ENCODE measurements at places on chromosomes 6 and 20.
A peak's percentile ranks its signal among the peaks of the same experiment; 100 is the strongest.

- DNase-seq = no peak
Observed at GRCh38 chr6:3822747-3823445, 26.3 kb upstream of the FAM50B start.

DNA sequence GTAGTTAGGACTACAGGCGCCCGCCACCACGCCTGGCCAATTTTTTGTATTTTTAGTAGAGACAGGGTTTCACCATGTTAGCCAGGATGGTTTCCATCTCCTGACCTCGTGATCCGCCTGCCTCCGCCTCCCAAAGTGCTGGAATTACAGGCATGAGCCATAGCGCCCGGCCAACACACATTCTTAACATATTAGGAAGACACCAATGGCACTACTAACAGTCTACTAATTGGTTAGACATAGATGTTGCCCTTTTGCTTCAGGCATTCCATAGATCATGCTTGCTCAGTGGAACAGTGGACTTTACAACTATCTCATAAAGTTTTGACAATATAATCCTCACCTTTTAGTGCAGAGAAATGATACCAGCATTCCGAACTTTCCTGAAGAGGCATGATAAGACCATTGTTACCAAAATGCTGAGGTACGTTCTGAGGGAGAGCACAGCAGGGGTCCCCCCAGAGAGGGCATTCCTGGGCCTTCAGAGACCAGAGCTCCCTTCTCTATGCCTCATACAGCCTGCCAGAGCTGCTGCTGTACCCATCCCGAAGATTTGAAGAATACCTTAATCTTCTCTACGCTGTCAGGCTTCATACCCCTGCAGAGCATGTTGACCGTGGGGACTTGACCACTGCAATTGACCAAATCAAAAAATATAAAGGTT is 89.4 kb downstream of the ECT2L start:
- no peak for DNase-seq

- DNase-seq = no peak
Observed at GRCh38 chr6:1703923-1704322, 94.2 kb downstream of the FOXC1 start.

DNA sequence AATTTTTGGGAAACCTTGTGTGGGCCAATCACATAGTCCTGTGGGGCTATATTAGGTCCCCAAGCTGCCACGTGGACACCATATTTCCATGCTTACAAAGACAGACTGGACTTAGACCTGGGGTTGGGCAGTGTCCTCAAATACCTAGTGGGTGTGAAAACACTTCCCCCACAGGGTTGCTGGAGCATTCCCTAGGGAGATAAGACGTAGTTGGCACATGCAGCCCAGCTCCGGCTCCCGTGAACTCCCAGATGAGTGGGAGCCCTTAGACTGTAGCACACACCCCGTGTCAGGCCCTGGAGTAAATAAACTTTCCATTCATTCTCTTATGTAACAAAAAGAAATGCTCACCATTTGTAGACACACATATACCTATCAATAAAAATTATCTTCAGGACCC is 14.2 kb downstream of the KCNG1 start:
- no peak for DNase-seq

- DNase-seq = no peak
Observed at GRCh38 chr6:121873595-121873994, 438.1 kb downstream of the GJA1 start.

- DNase-seq = peak; percentile 90
Observed at GRCh38 chr6:113317891-113318574, 539.1 kb upstream of the MARCKS start.

DNA sequence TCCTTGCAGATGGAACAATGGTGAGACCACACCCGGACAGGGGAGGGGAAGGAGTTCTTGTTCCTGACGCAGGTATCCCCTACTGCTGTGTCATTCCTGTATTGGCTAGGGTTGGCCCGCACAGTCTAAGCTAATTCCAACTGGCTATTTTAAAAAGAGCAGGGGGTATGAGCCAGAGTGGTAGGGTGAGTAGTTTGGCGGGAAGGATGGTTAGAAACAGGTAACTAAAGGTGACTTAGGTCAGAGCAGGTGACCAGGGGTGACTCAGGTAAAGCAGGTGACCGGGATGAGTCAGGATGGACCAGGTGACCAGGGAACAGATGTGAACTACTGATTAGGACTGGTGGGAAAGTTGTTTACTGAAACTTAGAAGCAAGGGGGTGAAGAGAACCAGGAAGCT is 58.0 kb downstream of the ZNF292 start:
- peak; percentile 12 for DNase-seq

DNA sequence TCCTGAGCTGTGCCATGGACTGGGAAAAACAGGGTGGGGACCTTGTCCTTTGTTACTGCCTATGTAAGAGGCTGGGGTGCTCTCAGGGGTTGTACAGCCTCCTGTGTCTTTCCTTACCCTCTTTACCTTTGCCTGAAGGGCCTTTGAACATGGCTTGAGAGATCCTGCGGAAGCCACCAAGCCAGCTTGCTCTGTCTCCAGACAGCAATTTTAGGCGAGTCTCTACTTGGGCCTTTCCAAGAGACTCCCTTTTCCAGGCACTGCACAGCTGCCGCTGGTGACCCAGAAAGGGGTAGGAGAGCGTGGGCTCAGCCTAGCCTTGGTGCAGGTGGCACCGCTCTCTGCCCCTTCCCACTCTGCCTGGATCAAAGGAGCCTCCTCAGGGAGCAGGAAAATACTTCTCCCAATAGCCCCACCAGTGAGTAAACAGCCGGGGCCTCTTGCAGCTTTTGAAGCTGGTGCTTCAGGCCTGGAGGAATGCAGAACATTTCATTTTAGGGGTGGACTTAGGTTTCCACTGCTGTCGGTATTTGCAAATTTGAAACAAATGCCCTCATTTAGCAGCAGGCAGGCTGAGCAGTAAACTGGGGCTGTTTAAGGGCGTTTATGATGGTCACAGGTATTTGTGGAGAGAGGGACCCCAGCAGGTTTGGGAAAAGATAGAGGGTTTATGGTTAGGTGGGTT is 13.9 kb downstream of the PTK7 start:
- DNase-seq = no peak

- DNase-seq = peak; percentile 97
Observed at GRCh38 chr6:134674562-134674961, 275.3 kb downstream of the ALDH8A1 start.

DNA sequence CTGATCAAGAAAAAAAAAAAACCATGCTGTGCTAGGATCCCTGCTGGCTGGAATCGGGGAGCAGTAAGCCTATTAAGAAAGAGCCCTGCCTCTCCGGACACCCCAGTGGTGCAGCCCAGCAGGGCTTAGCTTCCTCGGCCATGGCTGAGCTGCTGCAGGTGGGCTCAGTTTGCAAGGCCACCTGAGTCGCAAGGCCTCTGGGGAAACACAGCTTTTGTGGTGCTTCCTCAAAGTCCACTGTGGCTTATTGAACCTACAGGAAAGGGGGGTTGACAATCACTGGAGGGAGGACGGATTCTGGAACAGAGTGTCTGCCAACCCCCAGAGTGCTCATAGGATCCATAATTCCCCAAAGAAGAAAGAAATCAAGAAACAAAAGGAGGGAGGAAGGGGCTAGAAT is 240.8 kb downstream of the SMOC2 start:
- DNase-seq = no peak

- no peak for DNase-seq
Observed at GRCh38 chr20:63381781-63382431, 20.8 kb upstream of the CHRNA4 start.

DNA sequence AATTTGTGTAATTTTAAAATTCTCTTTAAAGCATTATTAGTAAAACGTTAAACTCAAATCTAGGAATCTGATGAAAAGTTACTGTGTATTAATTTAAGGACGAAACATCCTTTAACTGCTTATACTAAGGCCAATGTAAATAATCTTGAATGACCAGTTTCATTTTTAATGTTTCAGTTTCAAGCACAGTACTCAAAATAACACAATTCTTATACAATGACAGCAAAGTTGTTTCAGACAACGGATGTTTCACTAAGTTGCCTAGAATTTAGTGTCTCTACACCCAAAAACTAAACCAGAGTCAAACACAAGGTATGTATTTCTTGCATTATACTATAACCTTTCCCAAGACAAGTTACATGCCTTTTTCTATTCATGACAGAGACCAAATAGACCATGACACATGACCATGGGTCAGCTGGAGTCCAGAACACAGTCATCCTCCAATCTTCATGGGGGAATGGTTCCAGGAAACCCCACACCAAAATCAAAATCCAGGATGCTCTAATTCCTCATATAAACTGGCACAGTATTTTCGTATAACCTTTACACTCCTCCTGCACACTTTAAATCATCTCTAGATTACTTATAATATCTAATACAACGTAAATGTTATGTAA is 7.7 kb downstream of the PHIP start:
- DNase-seq = no peak

DNA sequence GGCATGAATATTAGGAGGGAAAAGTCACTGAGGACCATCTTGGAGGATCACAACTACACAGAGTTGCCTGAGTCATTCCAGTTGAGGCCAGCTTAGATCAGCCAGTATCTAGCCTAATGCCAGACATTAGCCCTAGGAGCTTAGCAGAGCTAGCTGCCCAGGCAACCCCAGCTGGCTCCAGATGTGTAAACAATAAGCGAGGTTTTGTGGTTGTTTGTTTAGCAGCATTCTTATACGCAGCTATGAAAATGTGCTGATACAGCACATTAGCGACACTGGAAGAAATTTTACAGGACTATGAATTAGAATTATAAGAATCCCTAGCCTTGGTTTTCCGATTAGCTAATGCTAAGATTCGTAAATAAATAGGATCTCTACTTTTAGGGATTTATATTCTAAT is 59.3 kb downstream of the BTBD3 start:
- DNase-seq = no peak

- no peak for DNase-seq
Observed at GRCh38 chr20:2004171-2004570, 10.3 kb upstream of the PDYN start.

DNA sequence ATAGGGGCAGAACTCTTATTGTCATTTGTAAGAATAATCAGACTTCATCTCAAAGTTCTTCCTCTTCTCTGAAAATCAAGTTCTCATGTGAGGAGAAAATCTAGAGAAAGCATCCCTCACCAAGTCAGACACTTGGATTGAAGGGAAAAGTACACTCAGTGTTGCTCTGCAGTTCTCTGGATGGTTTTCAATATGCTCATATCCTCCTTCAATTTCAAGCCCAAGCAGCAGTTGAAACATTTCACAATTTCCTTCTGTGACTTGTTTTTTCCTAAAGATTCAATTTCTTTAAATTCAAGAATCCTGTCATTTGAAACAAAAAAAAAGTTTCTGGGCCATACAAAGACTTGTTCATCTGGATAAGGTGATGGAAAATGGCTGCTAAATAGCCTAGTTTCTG is 140.2 kb upstream of the AHI1 start:
- no peak for DNase-seq

DNA sequence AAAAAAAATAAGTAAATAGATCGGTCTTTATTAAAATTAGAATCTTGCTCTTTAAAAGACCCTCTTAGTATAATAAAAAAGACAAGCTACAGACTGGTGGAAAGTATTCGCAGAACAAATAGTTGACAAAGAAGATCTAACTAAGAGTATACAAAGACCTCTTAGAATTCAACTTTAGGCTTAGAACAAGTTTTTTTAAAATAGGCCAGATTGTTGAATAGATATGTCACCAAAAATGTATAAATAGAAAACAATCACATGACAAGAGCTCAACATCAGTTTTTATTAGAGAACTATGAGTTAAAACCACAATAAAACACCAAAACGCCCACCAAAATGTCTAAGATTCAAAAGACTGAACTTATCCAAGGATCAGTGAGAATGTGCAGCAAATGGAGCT is 632.7 kb upstream of the PTCHD4 start:
- DNase-seq = no peak

- DNase-seq = no peak
Observed at GRCh38 chr6:26354162-26354561, 10.8 kb upstream of the BTN3A2 start.

DNA sequence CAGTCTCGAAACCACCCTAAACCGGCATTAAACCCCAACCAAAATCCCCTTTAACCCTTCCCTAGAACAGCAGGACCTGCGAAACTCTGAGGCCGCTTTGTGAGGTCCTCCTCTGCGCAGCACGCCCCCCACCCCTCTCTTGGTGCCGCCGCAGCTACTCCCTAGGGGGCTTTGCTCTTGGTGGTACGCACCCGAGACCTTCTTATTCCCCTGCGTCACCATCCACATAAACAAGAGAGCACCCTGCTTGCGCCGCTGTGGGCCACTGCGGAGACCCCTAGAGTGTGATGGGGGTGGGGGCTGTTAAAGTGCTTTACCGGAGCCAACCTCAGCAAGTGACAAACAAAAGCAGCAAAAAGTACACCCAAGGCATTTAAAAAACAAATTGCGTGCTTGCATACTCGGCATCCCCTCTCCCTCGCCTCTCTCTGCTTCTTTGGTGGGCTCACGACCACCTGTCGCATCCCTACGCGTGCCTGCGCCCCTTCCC is 502 bp upstream of the GNAS start:
- DNase-seq = no peak

- no peak for DNase-seq
Observed at GRCh38 chr6:11824986-11825385, 46.4 kb upstream of the ADTRP start.

GRCh38 chr20:43667341-43668132 is 623 bp downstream of the MYBL2 start:
- peak; percentile 33 for DNase-seq

DNA sequence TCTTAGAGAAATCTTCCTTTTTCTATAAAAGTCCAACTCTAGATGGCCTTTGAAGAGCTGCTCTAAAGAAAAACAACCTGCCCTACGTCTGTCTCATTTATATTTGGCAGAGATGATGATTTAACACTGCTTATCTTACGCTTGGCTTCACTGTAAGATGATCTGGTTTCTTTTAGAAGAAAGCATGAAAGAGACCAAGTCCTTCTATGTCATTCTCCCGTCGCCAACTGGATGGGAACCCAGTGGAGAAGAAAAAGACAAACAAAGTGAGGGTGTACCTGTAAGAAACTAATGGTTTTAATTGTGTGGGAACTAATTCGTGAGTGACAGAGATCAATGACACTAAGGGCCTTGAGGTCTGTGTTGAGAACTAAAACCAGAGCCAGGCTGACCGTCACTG is 92.8 kb downstream of the MBOAT1 start:
- peak; percentile 8 for DNase-seq

DNA sequence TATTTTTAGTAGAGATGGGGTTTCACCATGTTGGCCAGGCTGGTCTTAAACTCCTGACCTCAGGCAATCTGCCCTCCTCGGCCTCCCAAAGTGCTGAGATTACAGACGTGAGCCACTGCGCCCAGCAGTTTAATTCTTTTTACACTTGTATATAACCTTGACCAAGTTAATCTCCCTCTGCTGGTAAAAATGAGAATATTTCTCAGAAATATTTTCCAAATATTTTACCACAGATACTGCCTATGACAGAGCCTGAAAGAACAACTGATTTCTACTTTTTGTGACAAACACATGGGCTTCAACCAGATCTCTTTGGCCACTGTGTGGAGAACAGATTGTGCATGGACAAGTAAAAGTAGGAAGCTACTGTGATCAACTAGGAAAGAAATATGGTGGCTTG is 21.2 kb upstream of the NHSL1 start:
- peak; percentile 7 for DNase-seq

- no peak for DNase-seq
Observed at GRCh38 chr20:53434662-53435061, 159.0 kb downstream of the ZNF217 start.
